ENCODE measurements at places on chromosomes 13 and 19.

- DNase-seq = no peak
Measured at GRCh38 chr13:64900039-64900438, 2330.1 kb downstream of the PCDH9 start.

DNA sequence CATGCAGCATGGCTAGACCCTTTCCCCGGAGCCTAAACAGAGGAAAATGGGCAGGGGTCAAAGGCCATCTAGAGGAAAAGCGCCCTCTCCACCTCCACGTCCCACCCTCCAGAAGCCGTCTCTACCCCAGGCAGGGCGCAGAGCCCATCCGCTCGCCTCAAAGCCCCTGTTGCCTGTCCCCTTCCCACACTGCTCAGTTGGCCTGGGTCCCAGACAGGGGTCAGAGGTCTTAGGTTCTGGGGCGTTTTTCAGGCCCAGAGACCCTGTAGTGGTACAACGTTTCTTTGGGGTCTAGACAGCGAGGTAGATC, 285 bp downstream of the TMEM143 start:
- DNase-seq = peak; percentile 55

GRCh38 chr19:18698321-18699167, 15.1 kb downstream of the CRTC1 start:
- no peak for DNase-seq

- DNase-seq = peak; percentile 63
Measured at GRCh38 chr19:46478356-46478986, 7.1 kb upstream of the PNMA8A start.

DNA sequence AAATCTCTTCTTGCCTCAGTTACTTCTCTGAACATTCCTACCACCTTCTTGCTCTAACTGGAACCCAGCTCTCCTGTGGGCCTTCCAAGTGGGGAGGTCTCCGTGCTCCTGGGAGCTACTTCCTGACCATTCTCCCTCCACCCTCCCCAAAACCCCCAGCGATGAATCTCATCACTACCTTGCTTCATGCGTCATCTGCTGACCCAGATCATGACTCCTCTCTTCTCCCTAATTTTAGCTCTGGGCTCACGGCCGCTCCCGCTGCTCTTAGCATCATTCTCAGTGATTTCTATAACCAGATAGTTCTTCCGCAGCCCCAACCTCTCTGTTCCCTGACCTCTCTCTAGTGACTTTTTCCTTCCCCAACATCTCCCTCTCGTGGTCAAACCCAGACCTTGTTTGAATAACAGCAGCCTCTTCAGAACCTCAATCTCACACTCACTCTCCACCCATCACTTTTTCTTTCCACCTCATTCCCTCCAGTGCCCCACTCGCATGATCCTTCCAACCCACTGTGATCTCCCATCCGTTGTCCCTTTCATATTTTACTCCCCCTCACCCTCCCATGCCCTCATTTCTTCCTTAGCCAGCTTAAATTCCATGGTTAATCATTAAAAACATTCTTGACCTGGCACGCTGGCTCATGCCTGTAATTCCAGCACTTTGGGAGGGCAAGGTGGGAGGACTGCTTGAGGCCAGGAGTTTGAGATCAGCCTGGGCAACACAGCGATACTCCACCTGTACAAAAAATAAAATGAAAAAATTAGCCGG, 21.8 kb downstream of the MRPS12 start:
- no peak for DNase-seq

- no peak for DNase-seq
Measured at GRCh38 chr13:26656919-26657318, 99.4 kb downstream of the WASF3 start.

DNA sequence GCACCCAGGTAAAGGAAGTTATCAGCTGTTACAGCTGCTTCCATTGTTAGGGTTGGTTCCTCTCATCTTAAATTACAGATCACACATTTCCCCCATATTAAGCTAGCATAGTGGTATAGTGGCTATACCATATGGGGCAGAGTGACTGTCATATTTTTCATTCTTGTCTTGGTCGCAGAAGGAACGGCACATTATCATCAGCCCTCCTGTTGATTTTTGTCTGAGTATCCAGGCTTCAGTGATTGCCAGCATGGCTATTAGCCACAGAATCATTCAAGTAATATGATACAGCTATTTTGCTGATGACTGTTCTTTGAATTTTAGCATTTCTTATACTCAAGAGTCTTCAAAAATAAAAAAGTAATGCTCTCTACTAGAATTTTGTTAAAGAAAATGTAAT, 240.9 kb downstream of the LIG4 start:
- no peak for DNase-seq

- DNase-seq = no peak
Measured at GRCh38 chr19:51573331-51573730, 2.2 kb downstream of the ZNF175 start.
